ENCODE measurements at places on chromosomes 11 and 22.

DNA sequence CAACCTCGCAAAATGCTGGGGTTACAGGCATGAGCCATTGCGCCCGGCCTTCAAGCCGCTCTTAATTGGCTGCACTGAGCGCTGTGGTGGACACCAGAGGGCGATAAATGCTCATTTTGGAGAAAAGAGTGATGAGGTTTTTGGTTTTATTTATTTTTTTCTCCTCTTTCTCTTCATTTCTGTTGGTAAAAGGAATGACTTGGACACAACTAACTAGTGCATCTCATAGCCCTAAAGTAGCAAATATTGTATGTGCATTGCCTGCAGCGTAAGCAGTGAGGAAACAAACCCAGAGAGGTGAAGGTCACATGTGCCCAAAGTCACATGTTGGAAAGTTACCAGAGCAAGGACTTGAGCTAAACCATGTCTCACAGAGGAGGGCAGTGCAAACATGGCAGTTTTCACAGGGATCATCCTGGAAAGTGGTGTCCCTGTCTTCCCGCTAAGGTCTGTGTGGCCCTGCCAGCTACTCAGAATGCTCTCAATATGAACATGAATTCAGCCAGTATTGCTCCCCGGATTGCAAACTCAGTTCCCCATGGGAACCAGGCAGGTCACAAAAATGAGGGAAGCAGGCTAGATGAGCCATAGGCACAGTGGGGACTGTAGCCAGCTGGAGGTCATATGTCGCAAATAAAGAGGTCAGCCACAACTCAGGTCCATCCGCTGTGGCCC, 8.6 kb upstream of the CD82 start:
- DNase-seq = peak; percentile 78

- no peak for DNase-seq
Observed at GRCh38 chr22:38177926-38178604, 3.6 kb downstream of the PLA2G6 start.

DNA sequence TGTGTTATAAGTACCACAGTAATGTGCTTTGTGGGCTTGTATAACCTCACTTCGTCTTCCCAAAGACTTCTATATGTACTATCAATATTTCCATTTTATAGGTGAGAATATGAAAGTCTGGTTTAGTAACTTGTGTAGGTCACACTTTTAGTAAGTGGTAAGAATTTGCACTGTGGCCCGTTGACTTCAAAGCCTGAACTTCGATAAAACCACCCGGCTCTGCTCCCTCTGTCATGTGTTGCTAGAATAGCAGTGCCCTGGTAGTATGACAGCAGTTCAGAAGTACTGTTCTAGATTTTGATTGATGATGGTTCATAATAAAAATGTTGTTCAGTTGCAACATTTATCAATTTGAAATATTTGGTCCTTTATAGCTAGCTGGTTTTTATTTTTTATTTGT, 110.2 kb upstream of the SORL1-AS1 start:
- no peak for DNase-seq

DNA sequence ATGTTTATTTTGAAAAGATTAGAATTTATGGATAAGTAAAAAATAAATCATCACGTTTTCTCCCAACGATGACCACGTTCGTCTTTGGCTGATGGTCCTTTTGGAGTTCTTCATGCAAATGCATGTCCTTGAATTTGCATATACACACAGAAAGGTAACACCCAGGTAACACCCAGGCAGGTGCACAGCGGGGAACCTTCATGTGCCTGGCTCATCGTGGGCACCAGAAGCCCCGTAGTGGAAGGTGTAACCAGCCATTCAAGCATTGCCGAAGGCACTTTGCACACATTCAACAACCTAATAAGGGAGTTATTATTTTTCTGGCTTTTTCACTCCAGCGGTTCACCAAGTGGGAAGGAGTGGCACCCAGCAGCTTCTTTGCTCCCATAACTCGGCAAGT, 404.6 kb downstream of the TBC1D22A start:
- no peak for DNase-seq

GRCh38 chr11:116334596-116334995, 438.2 kb downstream of the BUD13 start:
- DNase-seq = no peak

Measured in erythroblast (primary cell).